Neural progenitor cell (in vitro differentiated cells): ENCODE measurements at places on chromosomes 12 and 14.

DNA sequence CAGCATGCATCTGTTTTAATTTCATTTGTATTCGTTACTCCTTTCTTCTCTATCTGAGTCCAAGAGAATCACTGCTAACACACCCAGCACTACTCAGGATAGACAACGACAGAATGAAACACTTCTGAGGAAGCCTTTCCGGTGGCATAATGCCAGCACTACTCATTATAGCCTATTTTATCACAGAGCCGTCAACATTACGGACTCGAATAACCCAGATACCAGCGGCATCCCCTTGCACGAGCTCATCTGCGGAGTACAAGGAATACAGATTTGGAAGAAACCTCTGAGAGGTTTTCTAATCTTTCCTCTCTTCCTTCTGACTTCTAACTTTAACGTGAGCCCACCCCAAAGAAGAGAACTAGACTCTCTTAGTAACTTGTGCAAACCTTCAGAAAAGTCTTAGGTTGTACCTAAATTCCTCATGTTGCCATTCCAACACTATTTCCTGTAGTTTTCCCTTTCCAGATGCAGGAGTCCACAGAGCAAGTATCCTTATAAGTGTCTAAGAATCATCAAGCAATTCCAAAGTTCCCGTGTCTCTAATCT is 248.1 kb downstream of the APAF1 start:
- peaks cover 94% of the 10 kb centered on the region for H3K27me3 ChIP-seq
- H3K4me3 ChIP-seq: peak overlapping the region; percentile 66
- no peaks in the 10 kb centered on the region for H3K36me3 ChIP-seq
- peak; percentile 21 for DNase-seq

DNA sequence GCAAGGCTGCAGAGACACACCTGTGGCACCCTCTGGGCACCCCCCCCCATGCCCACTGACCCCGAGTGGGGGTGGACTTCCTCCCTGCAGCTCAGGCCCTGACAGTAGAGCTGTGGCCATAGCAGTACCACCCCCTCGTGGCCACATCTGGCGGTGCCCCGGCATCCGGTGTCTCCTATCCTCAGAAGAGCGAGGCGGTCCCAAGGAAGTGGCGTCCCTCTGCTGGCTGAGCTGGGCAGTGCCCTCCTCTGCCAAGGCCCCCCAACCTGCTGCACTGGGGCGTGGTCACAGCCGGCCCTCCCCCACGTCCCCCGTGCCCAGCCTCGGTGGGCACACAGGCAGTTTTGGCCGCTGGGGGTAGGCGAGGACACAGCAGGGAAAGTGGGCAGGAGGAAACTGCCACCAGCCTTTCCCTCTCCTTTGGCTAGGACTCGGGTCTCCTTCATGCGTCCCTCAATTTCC is 6.0 kb upstream of the SLC6A12 start:
- peak; percentile 94 for DNase-seq
- no peaks in the 10 kb centered on the region for H3K36me3 ChIP-seq
- H3K4me1 ChIP-seq: peaks cover 7% of the 10 kb centered on the region
- H3K27ac ChIP-seq: no peak overlapping the region
- H3K4me3 ChIP-seq: no peak overlapping the region
- H3K27me3 ChIP-seq: no peaks in the 10 kb centered on the region

GRCh38 chr14:33273978-33274377 is 335.3 kb downstream of the NPAS3 start:
- no peak for DNase-seq
- H3K36me3 ChIP-seq: no peaks in the 10 kb centered on the region
- no peak overlapping the region for H3K27ac ChIP-seq
- peaks cover 19% of the 10 kb centered on the region for H3K4me1 ChIP-seq

DNA sequence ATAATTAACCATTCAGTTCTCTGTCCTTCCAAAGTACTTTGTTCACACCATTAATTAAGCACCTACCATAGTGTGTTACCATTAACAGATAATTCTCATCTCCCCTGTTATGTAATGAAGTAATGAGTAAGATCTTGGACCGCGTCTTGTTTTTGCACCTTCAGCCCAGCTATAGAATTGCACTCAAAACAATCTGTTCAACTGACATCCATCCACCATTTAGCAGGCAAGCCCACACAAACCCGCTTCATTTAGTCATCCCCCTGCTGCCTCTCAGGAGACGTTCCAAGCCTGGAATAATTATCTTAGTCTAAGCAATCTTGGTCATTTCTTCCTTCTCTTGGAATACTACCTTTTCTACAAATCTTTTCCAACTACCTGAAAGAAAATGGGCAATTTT is 74.4 kb downstream of the DUSP16 start:
- H3K27ac ChIP-seq: no peak overlapping the region
- H3K4me1 ChIP-seq: peaks cover 3% of the 10 kb centered on the region
- H3K4me3 ChIP-seq: no peak overlapping the region
- H3K36me3 ChIP-seq: no peaks in the 10 kb centered on the region

DNA sequence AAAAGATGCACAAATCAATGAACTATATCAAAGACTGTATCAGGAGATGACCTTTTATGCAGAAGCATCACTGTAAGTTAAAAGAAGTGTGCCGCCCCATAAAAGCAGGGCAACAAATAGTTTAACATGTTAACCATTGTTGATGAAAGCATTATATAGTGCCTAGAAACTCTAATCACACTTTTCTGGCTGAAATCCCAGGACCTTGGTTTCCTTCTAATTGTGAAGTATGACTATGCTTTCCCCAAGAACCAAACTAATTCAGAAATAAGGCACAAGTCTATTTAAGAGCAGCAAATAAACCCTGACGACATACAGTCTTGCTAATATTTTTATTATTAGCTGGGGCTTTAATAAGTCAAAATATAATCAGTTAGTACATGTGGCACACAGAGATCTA is 21.7 kb downstream of the RACGAP1 start:
- no peaks in the 10 kb centered on the region for H3K4me1 ChIP-seq
- no peak overlapping the region for H3K27ac ChIP-seq
- H3K36me3 ChIP-seq: peaks cover 7% of the 10 kb centered on the region
- DNase-seq: no peak

- H3K27me3 ChIP-seq: no peaks in the 10 kb centered on the region
- no peaks in the 10 kb centered on the region for H3K4me1 ChIP-seq
- H3K4me3 ChIP-seq: no peak overlapping the region
- no peak for DNase-seq
- H3K27ac ChIP-seq: no peak overlapping the region
Observed at GRCh38 chr12:126160912-126161311, 1095.7 kb downstream of the AACS start.

DNA sequence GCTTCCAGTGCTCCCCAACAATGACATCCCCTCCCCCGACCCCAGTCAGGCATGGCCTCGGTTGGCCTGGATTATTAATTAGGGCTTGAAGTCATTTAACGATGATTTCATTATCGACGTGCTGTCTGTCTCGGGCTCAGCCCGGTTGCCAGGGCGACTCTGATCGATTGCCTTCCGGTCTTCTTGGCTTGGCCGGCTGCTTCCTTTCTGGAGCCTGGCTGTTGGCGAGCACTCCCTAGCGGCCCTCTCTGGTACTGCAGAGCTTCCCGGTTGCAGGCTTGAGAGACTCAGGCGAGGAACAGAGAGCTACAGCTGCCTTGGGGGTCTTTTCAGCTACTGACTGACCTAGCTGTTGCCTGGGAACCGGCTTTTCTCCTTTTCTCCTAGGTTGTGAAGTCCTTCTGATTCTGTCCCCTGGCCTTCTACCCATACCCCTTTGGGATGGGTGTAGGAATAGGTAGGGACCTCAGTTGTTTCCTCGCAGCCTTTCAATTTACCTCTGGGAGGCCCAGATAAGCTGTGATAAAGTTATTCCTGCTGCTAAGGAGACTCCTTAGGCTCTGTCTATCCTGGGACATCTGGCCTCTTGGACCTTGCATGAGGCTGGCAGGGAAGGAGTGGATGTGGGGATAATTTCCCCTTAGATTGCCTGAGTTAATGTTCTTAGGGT is 5.5 kb upstream of the CISTR start:
- H3K27me3 ChIP-seq: peaks cover 93% of the 10 kb centered on the region
- no peak overlapping the region for H3K27ac ChIP-seq
- peak; percentile 94 for DNase-seq
- H3K4me3 ChIP-seq: peak overlapping the region; percentile 41
- H3K36me3 ChIP-seq: no peaks in the 10 kb centered on the region

- H3K36me3 ChIP-seq: no peaks in the 10 kb centered on the region
- peak overlapping the region; percentile 31 for H3K4me3 ChIP-seq
- peak; percentile 97 for DNase-seq
- H3K27ac ChIP-seq: peak overlapping the region; percentile 88
Observed at GRCh38 chr14:99562856-99563748, 40.9 kb downstream of the CCDC85C start.

DNA sequence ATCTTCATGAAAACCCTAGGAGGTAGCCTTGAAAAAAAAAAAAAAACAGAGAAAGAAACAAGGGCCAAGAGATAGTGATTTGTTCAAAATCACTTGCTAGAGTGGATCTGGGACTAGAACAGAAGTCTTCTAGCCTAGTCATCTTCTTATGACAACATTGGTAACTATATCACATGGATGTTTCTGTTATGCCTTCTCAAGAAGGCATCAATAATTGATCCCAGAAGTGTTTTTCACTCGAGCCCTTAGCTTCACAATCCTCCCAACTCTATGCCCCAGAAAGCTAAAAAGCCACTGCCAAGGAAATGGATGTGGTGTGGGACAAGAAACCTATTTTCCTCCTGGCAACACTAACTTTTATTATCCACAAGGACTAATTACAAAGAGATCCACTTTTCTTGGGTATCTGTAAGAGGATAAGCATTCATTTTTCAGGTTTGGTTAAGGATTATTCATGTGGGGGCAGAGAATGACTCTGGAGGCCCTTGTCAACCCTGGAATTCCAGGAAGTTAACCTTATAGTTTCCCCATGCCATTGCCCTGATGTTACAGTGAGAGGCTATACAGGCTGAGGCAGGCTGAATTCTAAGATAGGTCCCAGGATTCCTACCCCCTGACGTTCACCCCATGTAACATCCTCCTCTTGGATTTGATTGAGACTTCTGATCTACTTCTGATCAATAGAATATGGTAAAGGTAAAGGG is 67.7 kb upstream of the CPM start:
- no peak overlapping the region for H3K4me3 ChIP-seq
- H3K27me3 ChIP-seq: no peaks in the 10 kb centered on the region
- no peak overlapping the region for H3K27ac ChIP-seq
- no peaks in the 10 kb centered on the region for H3K4me1 ChIP-seq

DNA sequence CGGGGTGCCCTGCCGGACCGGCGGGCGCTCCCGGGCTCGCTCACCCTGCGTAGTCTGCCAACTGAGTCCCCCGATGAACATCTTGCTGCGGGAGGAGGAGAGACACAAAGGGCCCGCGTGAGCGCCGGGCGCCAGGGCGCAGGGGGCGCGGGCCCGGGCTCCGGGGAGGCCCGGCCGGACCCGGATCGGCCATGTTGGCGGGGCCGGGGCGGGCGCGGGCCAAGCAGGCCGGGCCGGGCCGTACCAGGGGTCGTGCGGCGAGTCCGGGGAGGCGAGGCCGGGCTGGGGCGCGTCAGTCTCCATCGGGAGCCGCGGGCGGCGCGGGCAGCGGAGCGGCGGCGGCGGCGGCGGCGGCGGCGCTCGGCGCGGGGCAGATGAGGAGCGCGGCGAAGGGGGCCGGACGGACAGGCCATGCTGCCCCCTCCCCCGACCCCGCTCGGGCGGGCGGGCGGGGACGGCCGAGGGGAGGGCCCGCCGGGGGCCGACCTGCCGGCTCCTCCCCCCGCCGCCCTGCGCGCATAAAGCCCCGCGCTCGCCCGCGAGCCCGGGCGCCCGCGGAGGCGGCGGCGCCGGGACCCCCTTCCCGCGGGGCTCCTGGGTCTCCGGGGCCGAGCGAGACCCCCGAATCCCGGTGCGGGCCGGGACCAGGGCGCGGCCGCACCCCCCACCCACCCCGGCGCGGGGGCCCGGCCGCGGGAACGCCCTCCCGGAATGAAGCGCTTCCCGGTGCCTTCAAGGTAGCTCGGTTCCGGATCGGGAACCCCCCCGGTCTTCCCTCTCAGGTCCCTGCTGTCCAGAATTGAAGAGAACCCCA is at the start of gene MSI1:
Gene MSI1 (minus strand): TSS at position 376 of the 814 bp plus-strand sequence. CDS start 73 bp downstream, at position 303.
- peaks cover 51% of the 10 kb centered on the region for H3K4me1 ChIP-seq
- DNase-seq: peak; percentile 75
- peak within 1 kb of the TSS; percentile 100 for H3K4me3 ChIP-seq
- no peaks in the 10 kb centered on the region for H3K27me3 ChIP-seq

DNA sequence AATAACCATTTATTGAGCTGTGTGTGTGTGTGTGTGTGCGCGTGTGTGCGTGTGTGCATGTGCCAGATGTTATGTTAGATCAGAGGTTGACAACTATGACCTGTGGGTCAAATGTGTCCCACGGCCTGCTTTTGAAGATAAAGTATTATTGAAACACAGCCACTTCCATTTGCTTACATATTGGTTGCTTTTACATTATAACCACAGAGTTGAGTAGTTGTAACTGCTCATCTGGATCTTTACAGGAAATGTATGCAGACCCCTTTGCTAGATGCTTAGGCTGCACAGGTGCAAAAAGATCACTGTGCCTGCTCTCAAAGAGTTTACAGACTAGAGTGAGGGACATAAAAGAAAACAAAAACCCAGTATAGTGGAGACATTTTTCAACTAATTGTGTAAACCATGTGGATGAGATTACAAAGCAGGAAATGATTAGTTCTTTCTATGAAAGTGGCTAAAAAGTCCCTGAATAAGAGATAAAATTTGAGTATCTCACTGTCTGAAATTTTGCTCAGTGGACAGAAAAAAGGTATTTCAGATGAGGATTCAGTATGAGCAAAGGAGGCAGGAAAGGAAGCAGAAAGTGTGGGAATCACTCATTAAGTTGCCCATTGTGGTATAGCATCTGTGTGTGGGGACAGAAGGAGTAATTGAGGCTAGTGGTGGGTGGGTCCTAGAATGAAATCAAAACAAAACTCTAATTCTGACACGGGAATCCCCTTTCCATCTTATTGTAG is 188.4 kb downstream of the PAH start:
- no peaks in the 10 kb centered on the region for H3K27me3 ChIP-seq
- H3K27ac ChIP-seq: no peak overlapping the region
- DNase-seq: no peak
- H3K36me3 ChIP-seq: no peaks in the 10 kb centered on the region
- no peak overlapping the region for H3K4me3 ChIP-seq

GRCh38 chr12:104412681-104413080 is 44.1 kb upstream of the CHST11 start:
- H3K4me3 ChIP-seq: no peak overlapping the region
- no peaks in the 10 kb centered on the region for H3K27me3 ChIP-seq
- H3K4me1 ChIP-seq: peaks cover 12% of the 10 kb centered on the region
- no peak overlapping the region for H3K27ac ChIP-seq

GRCh38 chr12:103852498-103852997 is 11.5 kb upstream of the NT5DC3 start:
- no peak for DNase-seq
- no peak overlapping the region for H3K4me3 ChIP-seq
- H3K27me3 ChIP-seq: no peaks in the 10 kb centered on the region
- no peak overlapping the region for H3K27ac ChIP-seq
